Activated CD8-positive, alpha-beta T cell treated with anti-CD3 and anti-CD28 coated beads for 36 hours (primary cell): ENCODE measurements at places on chromosomes 11 and 22.

GRCh38 chr11:8577791-8578581 lies 16.0 kb downstream of the STK33 start:
- DNase-seq = no peak

DNA sequence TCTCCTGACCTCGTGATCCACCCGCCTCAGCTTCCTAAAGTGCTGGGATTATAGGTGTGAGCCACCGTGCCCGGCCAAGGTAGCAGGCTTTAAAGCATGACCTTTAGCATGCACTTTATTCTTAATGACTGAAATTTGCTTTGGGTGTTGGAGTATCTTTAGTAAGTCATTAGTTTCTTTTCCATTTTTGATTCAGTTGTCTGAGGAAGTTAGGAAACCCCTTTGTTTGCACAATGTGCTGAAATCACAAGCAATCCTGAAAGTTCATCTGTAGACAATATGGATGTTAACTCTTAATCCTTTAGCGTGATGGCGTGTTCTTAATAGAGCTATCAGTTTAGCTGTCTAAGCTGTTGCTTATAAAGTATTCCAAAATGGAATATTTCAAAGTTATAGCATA lies 16.8 kb downstream of the SDHD start:
- no peak for DNase-seq

DNA sequence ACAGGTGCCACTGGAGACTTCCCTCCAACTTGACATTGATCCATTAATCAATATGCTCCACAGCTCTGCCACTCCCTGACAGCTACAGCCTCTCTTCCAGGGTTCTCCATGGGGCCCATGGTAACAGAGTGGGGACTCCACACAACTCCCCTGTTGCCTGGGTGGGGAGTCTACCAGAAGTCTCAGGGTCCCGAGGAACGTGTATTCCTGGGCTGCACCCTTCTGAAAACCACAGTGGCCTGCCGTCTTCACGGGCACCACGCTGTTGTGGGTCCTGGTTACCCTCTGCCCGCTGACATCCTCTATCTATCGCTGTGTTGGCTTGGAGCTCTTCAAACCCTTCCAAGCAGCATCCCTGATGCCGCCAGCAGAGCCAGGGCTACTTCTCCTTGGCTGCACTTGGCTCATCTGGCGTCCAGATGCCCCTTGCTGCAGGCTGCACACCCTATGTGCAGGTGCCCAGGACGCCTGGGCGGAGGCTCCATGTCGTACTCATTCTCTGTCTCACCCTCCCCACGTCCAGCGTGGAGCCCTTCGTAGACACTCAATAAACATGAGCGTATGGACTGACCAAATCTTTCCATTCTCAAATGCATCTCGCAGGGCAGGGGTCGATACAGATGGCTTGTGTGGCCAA lies 1341.8 kb downstream of the TBC1D22A start:
- DNase-seq = no peak

DNA sequence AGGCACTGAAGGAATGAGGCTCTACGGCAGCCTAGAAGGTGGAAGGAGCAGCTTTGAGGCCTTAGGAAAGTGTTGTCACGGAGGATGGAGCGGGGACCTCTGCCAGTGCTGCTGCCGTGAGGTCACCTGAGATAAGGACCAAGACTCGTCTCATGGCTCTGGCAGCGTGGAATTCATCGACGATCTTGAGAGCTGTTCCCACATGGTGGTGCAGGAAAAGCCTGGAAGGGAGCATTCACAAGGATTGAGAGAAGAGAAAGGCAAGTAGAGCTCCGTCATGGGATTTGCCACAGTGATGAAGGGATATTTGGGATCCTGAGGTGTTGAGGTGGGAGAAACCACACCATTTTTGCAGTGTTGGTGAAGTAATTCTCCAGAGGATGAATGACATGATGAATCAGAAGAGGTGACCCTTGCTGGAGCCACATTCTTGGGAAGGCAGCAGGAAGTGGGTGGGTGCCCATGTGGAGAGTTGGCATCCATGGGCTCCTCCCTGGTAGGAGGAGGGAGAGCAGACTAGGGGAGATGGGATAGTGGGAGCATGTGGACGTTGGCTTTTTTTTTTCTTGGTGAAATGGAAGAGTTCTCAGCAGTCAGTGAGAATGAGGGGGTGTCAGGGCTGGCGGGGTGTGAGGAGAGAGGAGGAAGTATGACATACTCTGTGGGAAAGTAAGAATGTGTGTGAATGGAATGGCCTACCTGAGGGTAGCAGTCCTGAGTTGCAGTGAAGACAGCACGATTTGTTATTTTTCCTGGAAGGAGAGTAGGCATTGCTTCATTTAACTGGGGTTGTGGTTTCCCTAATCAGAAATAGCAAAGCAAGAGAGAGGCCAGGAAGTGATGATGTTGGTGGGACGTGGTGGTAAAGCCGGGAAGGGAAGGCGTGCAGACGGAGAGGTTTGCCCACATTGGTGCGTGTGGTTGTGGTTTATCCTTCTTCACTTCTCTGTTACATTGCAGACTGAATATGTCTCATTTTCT lies 11.1 kb downstream of the PPP6R3 start:
- peak; percentile 78 for DNase-seq

GRCh38 chr11:10561947-10562346 lies 6.5 kb downstream of the LYVE1 start:
- no peak for DNase-seq

DNA sequence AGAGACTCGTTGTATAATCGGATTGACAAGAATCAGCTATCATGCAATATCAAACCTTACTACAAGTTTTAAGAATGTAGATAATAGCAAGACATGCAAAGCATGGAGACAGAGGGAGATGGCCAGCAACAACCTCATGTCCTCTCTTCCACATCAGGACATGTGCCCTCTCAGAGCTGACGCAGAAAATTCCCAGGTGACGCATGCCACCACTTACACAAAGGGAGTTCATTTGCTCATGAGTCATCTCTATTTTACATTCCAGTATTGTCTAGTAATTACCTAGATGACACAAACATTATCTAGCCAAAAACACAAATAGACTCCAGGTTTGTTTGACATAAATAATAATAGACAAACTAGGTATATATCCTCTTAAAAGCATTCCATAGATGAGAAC lies 38.1 kb upstream of the OPCML start:
- DNase-seq = no peak
